ENCODE measurements at places on chromosomes 13 and 19. TPM values are rescaled to one million over a fixed set of nuclear protein-coding genes. Genes with fewer than 3 reads are reported as not detected.

GRCh38 chr13:74063533-74064100, 70.6 kb downstream of the KLF12 start:
- DNase-seq: no peak

The LIM2 gene
- not detected for total RNA-seq

GRCh38 chr19:6236310-6237291, 43.2 kb downstream of the MLLT1 start:
- peak; percentile 74 for DNase-seq

GRCh38 chr19:31838163-31838815, 489.1 kb upstream of the TSHZ3 start:
- no peak for DNase-seq

GRCh38 chr19:46598372-46598917, 2.7 kb upstream of the CALM3 start:
- DNase-seq: no peak

DNA sequence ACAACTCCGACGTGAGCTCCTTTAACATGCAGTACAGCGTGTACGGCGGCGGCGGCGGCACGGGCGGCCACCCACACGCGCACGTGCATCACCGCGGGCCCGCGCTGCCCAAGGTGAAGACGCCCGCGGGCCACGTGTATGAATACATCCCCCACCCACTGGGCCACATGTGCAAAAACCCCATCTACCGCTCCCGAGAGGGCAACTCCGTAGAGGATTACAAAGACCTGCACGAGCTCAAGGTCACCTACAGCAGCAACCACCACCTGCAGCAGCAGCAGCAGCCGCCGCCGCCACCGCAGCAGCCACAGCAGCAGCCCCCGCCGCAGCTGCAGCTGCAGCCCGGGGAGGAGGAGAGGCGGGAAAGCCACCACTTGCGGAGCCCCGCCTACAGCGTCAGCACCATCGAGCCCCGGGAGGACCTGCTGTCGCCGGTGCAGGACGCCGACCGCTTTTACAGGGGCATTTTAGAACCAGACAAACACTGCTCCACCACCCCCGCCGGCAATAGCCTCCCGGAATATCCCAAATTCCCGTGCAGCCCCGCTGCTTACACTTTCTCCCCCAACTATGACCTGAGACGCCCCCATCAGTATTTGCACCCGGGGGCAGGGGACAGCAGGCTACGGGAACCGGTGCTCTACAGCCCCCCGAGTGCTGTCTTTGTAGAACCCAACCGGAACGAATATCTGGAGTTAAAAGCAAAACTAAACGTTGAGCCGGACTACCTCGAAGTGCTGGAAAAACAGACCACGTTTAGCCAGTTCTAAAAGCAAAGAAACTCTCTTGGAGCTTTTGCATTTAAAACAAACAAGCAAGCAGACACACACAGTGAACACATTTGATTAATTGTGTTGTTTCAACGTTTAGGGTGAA, 6.6 kb downstream of the SLITRK5 start:
- no peak for DNase-seq

GRCh38 chr13:51275101-51275500, 52.9 kb downstream of the FAM124A start:
- DNase-seq: peak; percentile 10

GRCh38 chr13:35886332-35887114, 244.7 kb downstream of the DCLK1 start:
- DNase-seq: no peak

The NLRP9 gene
- total RNA-seq: not detected

DNA sequence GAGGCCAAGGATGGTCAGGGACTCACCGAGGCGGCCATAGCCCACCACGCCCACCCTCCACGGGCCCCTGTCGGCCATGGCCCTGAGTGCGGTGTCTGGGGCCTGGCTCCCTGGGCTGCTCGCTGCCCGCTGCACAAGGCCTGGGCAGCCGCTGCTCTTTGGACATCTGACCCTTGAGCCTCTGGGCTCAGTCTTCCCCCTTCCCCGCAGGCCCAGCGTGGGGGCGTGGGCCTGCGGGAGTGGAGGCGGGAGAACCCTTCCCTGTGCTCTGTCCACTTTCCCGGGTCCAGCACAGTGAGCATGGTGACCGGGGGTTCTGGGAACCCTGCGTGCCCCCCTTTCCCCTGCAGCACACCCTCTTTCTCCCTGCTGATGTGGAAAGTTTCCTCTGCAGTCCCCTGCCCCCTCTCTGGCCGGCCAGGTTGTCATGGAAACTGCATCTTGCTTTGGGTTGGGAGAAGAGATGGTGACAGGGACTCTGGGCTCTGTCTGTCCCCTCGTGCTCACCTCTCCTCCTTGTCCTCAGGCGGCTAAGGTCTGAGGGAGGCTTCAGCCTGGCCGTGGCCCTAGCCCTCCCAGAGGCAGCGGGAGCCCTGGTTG, at the start of gene ASPDH:
Gene ASPDH, minus strand, starts transcription at position 168 of the 600 bp plus-strand sequence. Its CDS starts 90 bp downstream, at position 78.
- DNase-seq: peak; percentile 77

- DNase-seq: no peak
These were observed 43.6 kb downstream of the LYL1 start for GRCh38 chr19:13058951-13059660.

Measured in left lobe of liver (tissue), 2 donors.